Karpas-422 (cell line): ENCODE measurements at places on chromosomes 1 and 21. TPM values are rescaled to one million over a fixed set of nuclear protein-coding genes. Genes with fewer than 3 reads are reported as not detected.
A peak's percentile ranks its signal among the peaks of the same experiment; 100 is the strongest.

GRCh38 chr1:87336623-87337067 is 8.0 kb downstream of the LMO4 start:
- DNase-seq = no peak
- peaks cover 3% of the 10 kb centered on the region; the same call in 1 of the 2 replicates for H3K36me3 ChIP-seq
- H3K4me3 ChIP-seq = no peak overlapping the region
- H3K4me1 ChIP-seq = peaks cover 44% of the 10 kb centered on the region
- no peaks in the 10 kb centered on the region for H3K27me3 ChIP-seq
- no peak overlapping the region for H3K27ac ChIP-seq

DNA sequence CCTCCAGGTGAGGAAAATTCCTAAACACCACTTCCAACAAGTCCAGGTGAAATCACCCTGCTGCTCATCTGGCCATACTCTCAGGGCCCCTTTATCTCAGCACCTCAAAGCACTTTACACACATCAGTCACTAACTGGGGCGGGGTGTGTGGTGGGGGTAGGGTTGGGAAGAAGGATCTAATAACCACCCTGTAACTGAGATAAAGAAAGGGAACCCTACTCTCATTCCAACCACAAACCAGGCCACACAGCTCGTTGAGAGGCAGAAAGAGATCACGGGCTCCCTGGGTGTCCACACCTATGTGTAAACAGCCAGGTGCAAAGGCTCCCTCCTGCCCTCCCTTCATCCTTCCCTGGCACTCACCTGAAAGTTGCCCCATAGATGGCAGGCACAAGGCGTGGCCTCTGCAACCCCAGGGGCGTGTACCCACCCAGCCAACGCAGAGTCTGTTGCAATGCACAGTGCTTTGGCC is 20.4 kb downstream of the GPR161 start:
- H3K4me1 ChIP-seq = no peaks in the 10 kb centered on the region
- H3K36me3 ChIP-seq = no peaks in the 10 kb centered on the region
- no peak overlapping the region for H3K27ac ChIP-seq
- no peaks in the 10 kb centered on the region for H3K27me3 ChIP-seq
- peak; percentile 17 for DNase-seq

- DNase-seq = no peak
- H3K27ac ChIP-seq = no peak overlapping the region
- no peaks in the 10 kb centered on the region for H3K4me1 ChIP-seq
- H3K4me3 ChIP-seq = no peak overlapping the region
Observed at GRCh38 chr21:16071092-16071491, 341.3 kb downstream of the USP25 start.

The DCDC2B gene
- total RNA-seq = not detected in 2 replicates

The SMPDL3B gene
- total RNA-seq = 0.36 TPM in 1 of 2 replicates, not detected in the other

The ZNF683 gene
- total RNA-seq = not detected in 2 replicates

The PLEKHA6 gene
- total RNA-seq = 0.30 TPM in 1 of 2 replicates, not detected in the other
